Lower lobe of right lung (tissue), 2 donors: ENCODE measurements at places on chromosomes 16 and 17.

- H3K27ac ChIP-seq = peak overlapping the region; percentile 63
- H3K27me3 ChIP-seq = no peaks in the 10 kb centered on the region
- no peak overlapping the region for H3K4me3 ChIP-seq
- peaks cover 41% of the 10 kb centered on the region for H3K36me3 ChIP-seq
- peaks cover 26% of the 10 kb centered on the region for H3K4me1 ChIP-seq
Observed at GRCh38 chr17:63423251-63423950, 22.7 kb downstream of the CYB561 start.

DNA sequence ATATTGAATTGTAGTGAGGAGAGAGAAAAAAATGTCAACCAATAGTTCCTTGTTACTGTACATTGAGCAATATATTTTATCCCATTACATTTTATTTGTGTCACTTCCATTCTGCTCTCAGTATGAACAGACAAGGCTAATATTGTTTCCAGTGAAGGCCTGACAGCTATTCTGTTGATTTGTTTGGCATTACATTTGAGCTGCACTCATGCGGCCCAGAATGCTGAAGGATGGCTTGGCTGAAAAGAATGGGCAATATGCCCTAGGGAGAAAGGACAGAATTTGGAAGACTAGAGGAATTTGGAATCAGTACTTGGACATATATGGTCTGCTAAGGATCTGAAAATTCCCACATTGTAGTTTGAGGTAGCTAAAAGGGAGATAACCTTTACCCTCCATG, 1294.4 kb downstream of the CDH8 start:
- no peak overlapping the region for H3K4me3 ChIP-seq
- no peak for DNase-seq
- no peaks in the 10 kb centered on the region for H3K4me1 ChIP-seq
- H3K36me3 ChIP-seq = no peaks in the 10 kb centered on the region

GRCh38 chr16:54462771-54463170, 176.2 kb upstream of the IRX3 start:
- H3K27me3 ChIP-seq = peaks cover 4% of the 10 kb centered on the region
- H3K36me3 ChIP-seq = no peaks in the 10 kb centered on the region
- no peak overlapping the region for H3K4me3 ChIP-seq
- H3K4me1 ChIP-seq = no peaks in the 10 kb centered on the region
- no peak for DNase-seq

DNA sequence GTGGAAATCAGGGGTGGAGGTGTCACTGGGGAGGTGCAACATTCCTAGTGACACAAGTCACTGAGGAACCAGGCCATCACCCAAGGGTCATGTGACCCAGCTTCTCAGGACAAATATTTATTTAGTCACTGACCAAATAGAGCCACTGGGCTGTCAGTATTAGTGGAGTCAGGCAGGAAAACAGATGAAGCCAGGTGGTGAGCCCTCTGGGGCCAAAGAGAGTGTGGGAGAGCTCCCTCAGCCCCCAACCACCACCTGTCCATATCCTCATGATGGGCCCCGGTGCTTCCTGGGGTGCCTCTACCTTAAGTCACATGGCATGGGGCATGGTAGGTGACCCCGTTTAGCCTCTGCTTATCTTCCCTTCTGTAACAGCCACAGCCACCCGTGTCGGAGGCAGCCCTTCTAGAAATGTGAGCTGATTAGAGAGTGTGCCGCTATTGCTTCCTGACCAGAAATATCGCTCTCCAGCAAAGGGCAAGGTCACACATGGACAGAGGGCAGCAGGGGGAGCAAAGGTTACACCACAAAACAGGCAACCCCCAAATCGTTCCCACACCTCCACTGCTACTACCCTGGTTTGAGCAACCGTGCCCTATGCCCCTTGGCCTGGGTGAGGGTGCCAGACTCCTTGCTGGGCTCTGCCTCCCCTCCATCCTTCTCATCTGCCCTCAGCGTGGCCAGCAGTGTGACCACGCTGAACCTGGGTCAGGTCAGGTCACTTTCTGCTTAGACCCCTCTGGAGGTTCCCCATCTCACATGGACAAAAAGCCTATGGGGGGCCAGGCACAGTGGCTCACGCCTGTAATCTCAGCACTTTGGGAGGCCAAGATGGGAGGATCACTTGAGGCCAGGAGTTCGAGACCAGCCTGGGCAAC, 8.6 kb upstream of the AKTIP start:
- no peak overlapping the region for H3K4me3 ChIP-seq
- no peaks in the 10 kb centered on the region for H3K27me3 ChIP-seq
- peak overlapping the region; percentile 61 for H3K27ac ChIP-seq
- H3K36me3 ChIP-seq = no peaks in the 10 kb centered on the region
- DNase-seq = no peak

GRCh38 chr17:36152639-36153120, 23.8 kb downstream of the TBC1D3B start:
- H3K4me1 ChIP-seq = peaks cover 4% of the 10 kb centered on the region
- peaks cover 4% of the 10 kb centered on the region for H3K27me3 ChIP-seq
- no peak overlapping the region for H3K4me3 ChIP-seq
- no peak overlapping the region for H3K27ac ChIP-seq
- H3K36me3 ChIP-seq = no peaks in the 10 kb centered on the region

- no peak for DNase-seq
- no peaks in the 10 kb centered on the region for H3K36me3 ChIP-seq
- no peak overlapping the region for H3K27ac ChIP-seq
- no peak overlapping the region for H3K4me3 ChIP-seq
Observed at GRCh38 chr17:30472238-30472890, 4.8 kb upstream of the GOSR1 start.

DNA sequence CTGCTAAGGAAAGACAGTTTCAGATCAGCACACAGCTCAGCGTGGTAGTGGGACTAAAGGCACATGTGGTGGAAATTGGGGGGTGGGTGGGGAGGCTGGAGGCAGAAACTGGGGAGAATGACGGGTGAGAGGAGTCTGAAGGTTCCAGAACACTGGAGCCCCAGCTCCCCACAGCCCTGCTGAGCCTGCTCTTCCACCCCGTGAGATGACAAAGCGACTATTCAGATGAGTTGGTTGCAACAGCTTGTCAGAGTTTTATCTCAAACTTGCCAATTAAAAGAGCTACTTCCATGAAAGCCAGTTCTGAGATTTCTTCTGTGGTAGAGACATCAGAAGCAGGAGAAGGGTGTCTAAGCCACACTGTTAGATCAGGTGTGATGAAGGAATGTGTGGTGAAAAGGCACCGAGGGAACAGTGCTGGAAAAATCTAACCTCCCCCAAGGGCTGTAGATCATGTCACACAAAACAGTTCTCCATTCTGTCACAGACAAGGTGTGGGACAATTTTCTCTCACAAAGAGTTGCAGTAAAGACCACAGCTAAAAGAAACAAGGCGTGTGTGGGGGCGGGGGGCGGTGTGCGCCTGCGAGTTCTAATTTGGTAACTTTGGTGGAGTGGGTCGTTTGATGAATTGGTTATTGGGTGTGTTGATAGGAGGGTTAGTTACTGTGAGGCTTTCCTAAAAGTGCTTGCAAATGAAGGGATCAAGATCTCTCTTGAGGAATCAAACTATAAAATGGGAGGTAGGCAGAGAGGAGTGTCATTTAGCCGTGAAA, 39.0 kb downstream of the CCDC182 start:
- H3K27ac ChIP-seq = no peak overlapping the region
- no peaks in the 10 kb centered on the region for H3K27me3 ChIP-seq
- no peak for DNase-seq

DNA sequence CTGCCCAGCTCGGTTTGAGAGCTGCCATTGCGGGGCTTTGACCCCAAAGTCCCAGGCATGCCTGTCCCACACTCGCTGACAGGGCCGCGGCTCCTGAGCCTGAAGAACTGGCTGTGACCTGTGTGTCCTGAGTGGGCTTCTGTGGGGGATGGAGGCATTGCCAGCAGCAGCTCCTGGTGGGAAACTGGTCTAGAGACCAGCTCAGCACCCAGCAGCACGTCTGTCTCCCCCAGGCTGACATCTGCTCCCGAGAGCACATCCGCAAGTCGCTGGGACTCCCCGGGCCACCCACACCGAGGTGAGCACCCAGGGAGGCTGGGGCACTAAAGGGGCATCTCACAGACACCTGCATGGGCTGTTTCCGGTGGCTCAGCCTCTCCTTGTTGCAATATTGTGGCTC, 13.4 kb downstream of the ENDOV start:
- H3K4me3 ChIP-seq = no peak overlapping the region
- no peaks in the 10 kb centered on the region for H3K27me3 ChIP-seq
- no peak overlapping the region for H3K27ac ChIP-seq
- peaks cover 7% of the 10 kb centered on the region for H3K4me1 ChIP-seq

- no peak overlapping the region for H3K4me3 ChIP-seq
- peaks cover 44% of the 10 kb centered on the region for H3K36me3 ChIP-seq
- no peaks in the 10 kb centered on the region for H3K4me1 ChIP-seq
- no peak overlapping the region for H3K27ac ChIP-seq
Observed at GRCh38 chr17:82077617-82078358, 12.2 kb upstream of the DUS1L start.
